Stimulated activated CD4-positive, alpha-beta T cell treated with anti-CD3 and anti-CD28 coated beads, TNF-alpha, amount 100 ng/mL, for 1 hour (primary cell): ENCODE measurements at places on chromosomes 1 and 21.

DNA sequence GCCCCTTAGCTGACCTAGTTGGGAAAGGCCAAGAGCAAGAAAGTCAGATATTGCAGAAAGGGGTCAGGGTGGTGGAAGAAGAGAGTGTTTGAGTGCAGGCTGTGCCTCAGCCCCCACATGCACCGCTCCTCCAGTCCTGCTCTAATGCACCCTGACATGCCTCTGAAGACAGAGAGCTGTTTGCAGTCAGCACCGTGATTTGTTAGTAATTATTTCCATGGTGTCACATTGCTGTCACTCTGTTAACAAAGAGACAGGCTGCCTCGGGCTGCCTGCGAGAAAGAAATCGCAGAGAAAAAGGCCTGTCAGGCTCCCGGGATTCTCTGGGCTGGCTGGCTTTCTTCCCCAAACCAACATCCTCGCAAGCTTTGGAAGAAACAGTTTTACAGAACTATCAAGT, 58.3 kb downstream of the ERI3 start:
- DNase-seq, result no peak

- no peak for DNase-seq
These were observed 101.2 kb downstream of the GDAP2 start for GRCh38 chr1:117828201-117828600.

- DNase-seq, result no peak
These were observed 94.6 kb downstream of the ZC3H11B start for GRCh38 chr1:219518168-219518906.

DNA sequence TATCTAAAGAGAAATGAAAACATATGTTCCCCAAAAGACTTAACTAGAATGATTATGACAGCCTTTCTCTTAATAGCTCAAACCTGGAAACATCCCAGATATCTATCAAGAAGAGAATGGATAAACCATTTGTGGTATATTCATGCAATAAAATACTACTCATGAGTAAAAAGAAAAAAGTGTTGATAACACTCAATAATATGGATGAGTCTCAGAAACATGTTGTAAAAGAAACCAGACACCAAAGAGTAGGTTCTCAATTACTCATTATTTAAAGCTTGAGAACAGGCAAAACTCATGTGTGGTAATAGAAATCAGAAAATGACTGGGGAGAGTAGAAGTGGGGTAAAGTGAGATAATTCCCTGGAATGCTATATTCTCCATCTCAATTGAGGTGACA, 154.1 kb downstream of the PHTF1 start:
- DNase-seq, result no peak

- DNase-seq, result no peak
These were observed 72.4 kb downstream of the GABPA start for GRCh38 chr21:25807191-25807590.

DNA sequence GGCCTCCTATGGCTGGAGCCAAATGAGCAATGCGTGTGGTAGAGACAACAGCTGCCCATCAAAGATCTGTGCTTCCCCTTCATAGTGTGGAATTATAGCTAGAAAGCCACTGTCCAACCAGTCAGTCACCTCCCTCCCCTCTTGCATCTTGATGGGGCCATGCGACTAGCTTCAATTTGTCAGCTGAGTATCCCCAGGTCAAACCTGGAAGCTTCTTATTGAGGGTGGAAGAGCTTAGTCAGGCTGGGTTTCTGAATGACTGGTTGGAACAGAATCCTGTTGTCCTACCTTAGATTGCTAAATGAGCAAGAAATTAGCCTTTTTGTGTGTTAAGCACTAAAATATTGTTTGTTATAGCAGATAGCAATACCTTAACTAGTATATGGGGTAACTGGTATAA, 625.4 kb downstream of the PTPRC start:
- no peak for DNase-seq

- no peak for DNase-seq
These were observed 43.6 kb upstream of the PDE9A start for GRCh38 chr21:42609811-42610210.

- DNase-seq, result no peak
These were observed 264.1 kb downstream of the FOXD2 start for GRCh38 chr1:47701741-47702515.

- no peak for DNase-seq
These were observed 74.2 kb downstream of the DTL start for GRCh38 chr1:212109728-212110127.

- DNase-seq, result no peak
These were observed 33.1 kb downstream of the MAP3K7CL start for GRCh38 chr21:29163341-29164115.

GRCh38 chr1:197180252-197180878, 33.9 kb upstream of the ASPM start:
- DNase-seq, result no peak

DNA sequence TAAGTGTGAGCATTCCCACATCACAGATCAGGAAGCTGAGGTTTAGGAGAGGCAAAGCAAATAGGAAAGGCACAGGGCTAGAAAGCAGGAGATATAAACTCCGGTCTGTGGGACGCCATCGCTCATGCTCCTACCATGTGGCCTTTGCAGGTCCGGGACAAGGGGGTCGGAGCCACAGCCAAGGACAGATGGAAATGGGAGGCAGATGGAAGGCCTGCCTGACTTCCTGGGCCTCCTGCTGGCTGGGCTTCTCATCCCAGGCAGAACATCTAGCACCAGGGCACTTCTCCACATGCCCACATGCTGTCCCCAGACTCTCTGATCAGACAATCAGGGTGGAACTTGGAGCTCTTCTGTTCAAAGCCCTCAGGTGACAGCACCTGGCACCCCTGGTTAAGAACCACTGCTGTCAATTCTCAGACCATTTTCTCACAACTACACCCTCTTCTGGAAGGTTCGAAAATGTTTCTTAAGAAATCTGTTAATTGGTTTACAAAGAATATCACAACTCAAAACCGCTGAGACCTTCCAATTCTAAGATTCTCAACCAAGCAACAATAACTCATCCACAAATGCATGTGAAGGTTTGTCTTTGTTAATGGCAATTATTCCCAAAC, 173.3 kb upstream of the EDN2 start:
- no peak for DNase-seq

DNA sequence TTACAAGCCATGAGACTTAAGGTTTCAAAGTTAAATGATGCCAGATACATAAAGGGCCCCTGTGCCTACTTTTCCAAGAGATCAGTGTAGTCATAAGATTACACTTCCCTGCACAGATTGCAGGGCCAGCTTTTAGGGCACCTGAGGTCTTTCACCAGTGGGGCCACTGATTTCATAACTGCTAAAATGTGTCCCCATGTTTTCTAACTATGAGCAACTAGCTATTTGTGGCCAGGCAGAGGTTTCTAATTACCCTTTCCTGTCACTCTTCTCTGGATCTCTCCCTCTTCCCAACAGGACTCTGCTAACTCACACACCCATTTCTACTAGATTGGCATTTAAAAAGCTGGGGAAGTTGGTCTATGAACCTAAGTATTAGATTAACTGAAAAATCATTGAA, 207.1 kb upstream of the SGIP1 start:
- DNase-seq, result no peak

DNA sequence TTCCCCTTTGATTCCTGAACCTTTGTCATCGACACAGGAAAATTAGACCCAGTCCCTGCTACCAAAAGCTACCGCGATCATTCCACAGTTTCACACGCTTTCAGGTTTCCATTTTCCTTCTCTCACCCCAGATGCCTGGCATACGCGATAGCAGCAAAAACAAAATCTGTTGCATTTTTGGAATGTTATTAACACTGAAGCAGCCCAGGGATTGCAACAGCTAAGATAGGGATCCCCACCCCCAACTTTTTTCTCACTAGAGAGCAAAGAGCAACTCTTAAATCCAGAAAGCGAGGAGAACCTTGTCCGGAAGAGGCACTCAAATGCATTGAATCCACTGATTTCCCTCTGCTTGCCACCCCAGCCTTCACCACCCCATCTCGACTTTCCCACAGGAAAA, 8.9 kb downstream of the OVAAL start:
- DNase-seq, result no peak

- DNase-seq, result no peak
These were observed 5.5 kb downstream of the KLHL21 start for GRCh38 chr1:6596886-6597776.

GRCh38 chr1:203858055-203858454, 3.3 kb upstream of the SNRPE start:
- no peak for DNase-seq

DNA sequence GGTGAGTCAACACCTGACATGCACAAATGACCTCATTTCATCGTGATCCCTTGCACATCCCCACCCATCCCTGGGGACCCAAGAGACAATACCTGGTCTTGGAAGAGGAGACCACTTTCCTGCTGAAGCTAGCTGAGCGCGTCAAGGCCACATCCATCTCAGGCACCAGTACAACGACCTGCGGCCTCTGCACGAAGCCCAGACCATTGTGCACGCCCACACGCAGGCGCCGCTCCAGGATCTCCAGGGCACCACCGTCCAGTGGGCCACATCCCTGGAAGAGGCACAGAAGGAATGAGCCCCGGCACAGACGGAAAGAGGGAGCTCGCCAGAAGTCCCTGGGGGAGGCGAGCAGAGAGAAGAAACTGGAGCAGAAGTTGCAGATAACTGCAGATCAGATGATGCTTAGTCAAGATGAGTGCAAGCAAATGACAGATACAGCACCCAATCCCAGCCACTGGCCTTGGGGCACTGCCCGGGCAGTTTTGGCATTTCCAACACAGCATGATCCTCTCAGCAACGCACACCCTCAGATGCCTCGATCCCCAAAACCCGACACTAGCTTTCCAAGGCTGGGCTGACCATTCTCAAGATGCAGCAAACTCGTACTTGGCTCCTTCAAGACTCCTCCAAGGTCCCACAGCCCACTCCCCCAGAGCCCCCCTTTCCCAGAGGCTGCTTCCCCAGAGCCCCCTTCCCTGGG, 44.1 kb downstream of the NPHP4 start:
- no peak for DNase-seq

GRCh38 chr1:29415156-29415830, 179.0 kb downstream of the PTPRU start:
- DNase-seq, result no peak

- no peak for DNase-seq
These were observed 5.6 kb downstream of the CRCT1 start for GRCh38 chr1:152519851-152520250.

- DNase-seq, result no peak
These were observed 66.1 kb downstream of the TENT5C start for GRCh38 chr1:117671781-117672501.

DNA sequence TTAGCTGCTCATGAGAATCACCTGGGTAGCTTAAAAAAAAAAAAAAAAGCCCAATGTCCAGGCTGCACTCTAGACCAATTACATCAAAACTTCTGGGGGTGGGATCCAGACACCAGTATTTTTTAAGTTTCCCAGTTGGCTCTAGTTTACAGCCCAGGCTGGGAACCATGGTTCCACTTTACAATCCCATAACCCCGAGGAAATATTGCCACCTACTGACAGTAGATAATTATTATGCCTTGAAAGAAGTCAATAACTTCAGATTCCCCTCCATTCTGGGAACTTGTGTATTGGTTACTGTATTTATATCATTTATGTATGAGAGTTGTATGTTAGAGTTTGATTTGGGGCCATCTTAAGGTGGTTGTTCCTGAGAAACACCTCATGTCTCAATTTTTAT, 100.2 kb downstream of the SPATA46 start:
- DNase-seq, result no peak

DNA sequence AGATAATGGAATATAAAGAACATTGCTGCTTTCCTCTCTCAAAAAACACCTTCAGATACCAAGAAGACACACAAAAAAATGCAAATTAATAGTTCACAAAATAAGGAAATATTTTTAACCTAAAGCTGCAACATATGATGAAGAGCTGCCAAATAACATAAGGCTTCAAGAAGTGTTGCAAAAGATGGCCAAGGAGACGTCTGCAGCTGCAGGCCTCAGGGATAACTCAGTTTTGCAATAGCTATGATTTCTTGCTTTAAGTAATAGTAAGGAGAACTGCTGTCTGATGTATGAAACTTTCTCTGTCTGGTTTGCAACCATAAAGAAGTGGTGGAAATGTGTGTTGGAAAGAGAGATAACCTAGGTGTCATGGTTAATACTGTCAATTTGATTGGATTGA, 1237.5 kb downstream of the MRPL39 start:
- DNase-seq, result no peak

DNA sequence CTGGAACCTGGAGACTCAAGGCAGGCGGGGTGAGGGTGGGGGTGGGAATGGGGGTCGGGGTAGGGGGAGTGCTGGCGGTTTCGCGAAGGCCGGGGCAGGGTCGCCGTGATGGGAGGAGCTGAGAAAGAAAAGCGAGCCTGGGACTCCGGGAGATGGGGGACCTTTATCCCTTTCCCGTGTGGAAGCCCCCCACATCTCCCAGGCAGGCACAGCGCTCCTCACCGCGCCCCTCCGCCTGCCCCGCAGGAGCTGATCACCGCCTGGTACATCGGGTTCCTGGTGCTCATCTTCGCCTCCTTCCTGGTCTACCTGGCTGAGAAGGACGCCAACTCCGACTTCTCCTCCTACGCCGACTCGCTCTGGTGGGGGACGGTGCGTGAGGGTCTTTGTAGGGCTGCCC, 35.5 kb downstream of the KCNQ4 start:
- DNase-seq, result no peak

- DNase-seq, result no peak
These were observed 55.5 kb upstream of the PSEN2 start for GRCh38 chr1:226814751-226815537.

DNA sequence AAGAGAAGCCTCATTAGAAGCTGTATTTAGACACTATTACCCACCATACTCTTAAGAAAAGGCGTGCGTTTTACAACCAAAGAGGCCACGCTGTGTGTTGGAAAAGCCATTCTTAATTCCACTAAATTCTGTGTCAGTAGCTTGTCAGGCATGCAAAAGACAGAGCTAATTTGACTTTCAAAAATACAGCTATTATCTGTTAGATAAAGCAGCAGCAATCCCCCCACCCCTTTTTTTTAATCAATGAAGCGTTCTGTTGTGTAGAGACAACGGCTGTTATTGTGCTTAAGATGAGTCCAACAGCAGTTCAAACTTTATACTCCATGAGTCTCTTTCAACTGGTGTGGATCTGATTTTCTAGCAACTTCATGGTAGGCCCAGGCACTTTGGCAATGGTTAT, 43.5 kb downstream of the PLA2G4A start:
- DNase-seq, result no peak

GRCh38 chr1:102800406-102800805, 307.9 kb downstream of the COL11A1 start:
- DNase-seq, result no peak

DNA sequence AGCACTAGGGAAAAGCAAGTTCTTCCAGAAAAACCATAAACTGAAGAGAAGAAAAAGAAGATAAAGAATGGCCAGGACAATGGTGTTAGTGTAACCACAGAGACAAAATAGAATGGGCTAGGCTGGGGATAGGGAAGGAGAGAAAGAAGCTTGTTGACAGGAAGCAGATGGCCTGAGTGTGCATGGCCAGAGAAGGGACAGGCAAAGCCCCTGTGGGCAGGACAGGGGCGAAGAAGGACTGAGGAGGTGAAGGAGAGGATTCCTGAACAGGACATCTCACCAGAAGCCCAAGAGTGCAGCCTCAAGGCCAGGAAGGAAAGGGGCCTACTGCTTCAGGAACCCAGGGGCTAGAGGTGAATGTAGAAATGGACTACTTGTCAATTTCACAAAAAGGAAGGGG, 29.3 kb downstream of the IQGAP3 start:
- no peak for DNase-seq
